ENCODE measurements at places on chromosomes 3 and 15. TPM values are rescaled to one million over a fixed set of nuclear protein-coding genes. Genes with fewer than 3 reads are reported as not detected.

DNA sequence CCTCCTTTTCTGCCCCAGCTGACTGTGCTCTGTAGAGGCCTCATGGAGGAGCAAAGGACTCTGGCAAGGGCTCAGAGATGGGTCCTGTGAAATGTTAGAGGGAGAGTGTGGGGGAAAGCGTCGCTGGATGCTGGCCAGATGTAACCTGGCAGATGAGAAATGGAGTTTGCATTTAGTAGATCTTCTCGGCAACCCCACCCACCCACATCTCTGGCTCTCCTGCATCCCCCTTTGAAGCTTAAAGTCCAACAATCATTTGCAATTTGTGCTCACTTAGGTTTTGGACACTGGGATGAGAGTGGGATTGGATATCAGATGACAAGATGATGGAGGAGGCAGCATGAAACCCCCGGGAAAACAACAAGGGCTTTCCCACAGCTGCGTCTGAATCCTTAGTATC lies 523.6 kb upstream of the MCTP2 start:
- H3K4me3 ChIP-seq, result no peak overlapping the region
- H3K27me3 ChIP-seq, result no peaks in the 10 kb centered on the region
- H3K36me3 ChIP-seq, result no peaks in the 10 kb centered on the region

DNA sequence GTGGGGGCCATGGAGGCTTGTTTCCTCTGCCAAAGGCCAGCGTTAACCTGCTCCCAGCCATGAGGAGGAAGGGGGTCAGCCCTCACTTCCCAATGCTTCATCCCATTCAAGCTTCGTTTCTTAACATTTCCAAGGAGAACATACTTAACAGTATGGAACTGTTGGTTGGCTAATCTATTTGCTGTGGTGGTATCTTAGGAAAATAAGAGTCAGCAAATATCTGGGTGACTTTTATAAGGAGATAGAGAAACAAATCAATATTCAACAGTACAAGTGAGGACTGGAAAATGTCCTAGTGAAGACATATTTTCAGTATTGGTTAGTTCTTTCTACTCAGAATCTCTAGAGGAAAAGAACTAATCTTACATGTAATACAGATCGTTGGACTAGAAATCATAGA lies 223.8 kb upstream of the ARRDC4 start:
- H3K4me1 ChIP-seq, result no peaks in the 10 kb centered on the region
- no peaks in the 10 kb centered on the region for H3K27me3 ChIP-seq
- no peak overlapping the region for H3K27ac ChIP-seq
- no peak overlapping the region for H3K4me3 ChIP-seq
- no peaks in the 10 kb centered on the region for H3K36me3 ChIP-seq
- DNase-seq, result no peak

The UQCC5 gene
- total RNA-seq, result 16.6 TPM

DNA sequence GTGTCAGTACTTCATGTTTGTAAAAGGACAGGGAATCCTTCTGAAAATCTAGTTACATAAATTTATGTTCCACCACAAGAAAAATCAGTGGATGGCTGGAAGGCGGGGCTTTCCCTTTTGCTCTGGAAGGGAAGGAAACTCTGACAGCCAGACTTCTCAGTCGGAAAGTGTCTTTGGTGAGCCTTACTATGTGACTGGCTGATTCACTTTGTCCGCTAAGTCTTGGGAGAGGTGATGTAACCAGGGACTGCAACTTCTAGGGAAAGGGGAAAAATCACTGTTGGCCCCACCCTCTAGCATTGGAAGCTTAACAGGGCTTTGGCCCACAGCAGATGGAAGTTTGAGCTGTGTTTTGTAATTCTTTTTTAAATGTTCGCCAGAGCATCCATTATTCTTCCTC lies 281.4 kb upstream of the CTDSPL start:
- H3K36me3 ChIP-seq, result no peaks in the 10 kb centered on the region
- DNase-seq, result no peak
- H3K27ac ChIP-seq, result no peak overlapping the region
- H3K4me1 ChIP-seq, result no peaks in the 10 kb centered on the region
- no peaks in the 10 kb centered on the region for H3K27me3 ChIP-seq

The CTDSPL2 gene
- 34.1 TPM for total RNA-seq

Data from upper lobe of right lung (tissue), 1 donor.